ENCODE measurements at places on chromosomes 4 and X.

- no peak for DNase-seq
Measured at GRCh38 chr4:110371016-110371770, 104.8 kb upstream of the ENPEP start.

DNA sequence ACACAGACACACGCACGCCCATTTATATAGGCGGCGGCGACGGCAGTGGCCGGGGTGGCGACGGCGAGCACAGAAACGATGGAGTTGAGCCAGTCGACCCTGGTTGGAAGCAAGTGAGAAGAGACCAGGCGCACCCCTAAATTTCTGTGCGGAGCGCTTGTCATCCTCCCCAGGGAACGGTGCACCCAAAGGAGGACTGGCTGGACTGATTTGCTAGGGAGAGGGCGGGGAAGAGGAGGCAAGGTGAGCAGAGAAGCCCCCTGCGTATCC is 302 bp downstream of the NHS start:
- DNase-seq: no peak

DNA sequence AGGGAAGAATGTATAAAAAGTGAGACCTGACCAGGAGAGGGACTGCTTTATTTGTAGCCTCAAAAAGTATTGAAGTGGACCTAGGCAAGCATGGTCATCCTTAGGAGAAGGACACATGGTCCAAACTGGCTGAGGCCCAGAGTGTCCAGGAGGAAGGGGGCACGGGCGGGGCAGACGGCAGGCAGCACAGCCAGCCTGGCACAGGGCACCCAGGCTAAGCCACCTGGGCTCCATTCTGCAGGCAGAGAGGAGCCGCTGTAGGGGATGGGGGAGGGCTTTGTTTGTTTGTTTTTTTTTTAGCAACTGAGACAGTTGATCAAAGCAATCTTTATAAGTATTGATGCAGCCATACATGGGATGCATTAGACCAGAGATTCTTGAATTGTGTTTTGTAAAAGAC is 188.6 kb downstream of the PRDM5 start:
- DNase-seq: no peak

- no peak for DNase-seq
Measured at GRCh38 chr4:56305390-56305789, 81.9 kb downstream of the AASDH start.

- no peak for DNase-seq
Measured at GRCh38 chr4:153469031-153469430, 2.9 kb downstream of the TMEM131L start.

DNA sequence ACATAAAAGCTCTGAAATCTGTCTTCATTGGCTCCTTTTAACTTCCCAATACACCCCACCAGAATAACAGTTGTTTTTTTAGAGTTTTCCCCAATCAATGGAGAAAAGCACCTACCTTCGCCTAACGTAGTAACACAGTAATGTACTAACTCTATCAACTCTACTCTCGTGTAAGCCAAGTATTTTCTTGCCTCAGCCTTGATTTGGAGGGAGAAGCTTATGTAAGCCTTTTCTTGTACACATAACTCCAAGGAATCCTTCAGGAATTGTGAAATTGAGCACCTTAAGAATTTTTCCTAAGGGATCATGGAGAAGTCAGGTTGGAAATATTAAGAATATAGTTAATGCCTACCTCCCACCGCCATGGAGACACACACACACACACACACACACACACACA is 181.2 kb downstream of the RAPGEF2 start:
- no peak for DNase-seq

GRCh38 chrX:16594490-16594889 is 55.5 kb upstream of the S100G start:
- DNase-seq: no peak

DNA sequence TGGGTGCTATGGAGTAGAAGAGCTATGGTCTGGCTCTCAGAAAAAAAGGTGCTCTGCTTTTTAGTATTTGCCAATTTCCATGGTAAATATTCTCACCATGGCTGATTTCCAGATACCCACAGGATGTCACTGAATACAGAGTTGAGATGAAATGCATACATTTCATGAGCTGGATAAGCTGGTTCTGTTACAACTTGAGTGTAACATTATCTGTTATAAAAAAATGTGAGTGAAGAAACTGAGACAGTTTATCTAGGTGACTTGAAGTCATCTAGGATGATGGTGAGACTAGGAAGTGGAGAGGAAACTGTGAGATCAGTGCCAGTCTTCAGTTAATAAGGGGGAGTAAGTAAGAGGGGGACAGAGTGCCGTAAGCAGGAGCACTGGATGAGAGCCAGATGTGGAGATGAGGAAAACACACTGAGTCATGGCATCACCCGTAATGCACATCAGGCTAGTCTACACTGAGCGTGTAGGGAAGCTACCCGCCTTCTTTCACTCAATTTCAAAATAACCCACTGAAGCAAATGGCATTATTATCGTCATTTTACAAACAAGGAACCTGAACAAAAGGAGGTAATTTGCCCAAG is 5.0 kb downstream of the HPSE start:
- DNase-seq: no peak

GRCh38 chrX:13755254-13755653 is 20.7 kb downstream of the OFD1 start:
- DNase-seq: no peak

DNA sequence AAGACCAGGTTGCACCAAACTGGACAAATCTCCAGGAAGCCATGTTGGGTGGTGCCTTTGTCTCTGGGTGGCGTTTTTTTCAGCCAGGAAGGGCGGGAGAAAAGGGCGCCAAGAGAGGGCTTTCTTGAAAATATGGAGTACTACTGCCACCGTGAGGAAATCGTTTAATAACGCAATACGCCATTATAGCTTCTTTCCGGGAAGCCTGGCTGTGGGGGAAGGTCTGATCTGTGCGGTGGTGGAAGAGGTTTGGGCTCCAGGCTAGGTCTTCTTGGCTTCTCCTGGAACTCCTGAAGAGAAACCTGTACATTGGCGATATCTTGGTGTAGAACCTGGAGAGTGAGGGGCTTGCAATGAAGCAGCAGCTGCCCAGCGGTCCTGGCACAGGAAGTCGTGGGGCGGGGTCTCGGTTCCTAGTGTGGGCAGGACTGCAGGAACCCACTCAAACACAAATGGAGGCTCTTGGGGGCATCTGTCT is 202.7 kb downstream of the OR13H1 start:
- DNase-seq: no peak

GRCh38 chr4:103498161-103499070 is 221.4 kb downstream of the TACR3 start:
- no peak for DNase-seq

GRCh38 chr4:116925900-116926457 is 159.4 kb downstream of the TRAM1L1 start:
- DNase-seq: no peak

DNA sequence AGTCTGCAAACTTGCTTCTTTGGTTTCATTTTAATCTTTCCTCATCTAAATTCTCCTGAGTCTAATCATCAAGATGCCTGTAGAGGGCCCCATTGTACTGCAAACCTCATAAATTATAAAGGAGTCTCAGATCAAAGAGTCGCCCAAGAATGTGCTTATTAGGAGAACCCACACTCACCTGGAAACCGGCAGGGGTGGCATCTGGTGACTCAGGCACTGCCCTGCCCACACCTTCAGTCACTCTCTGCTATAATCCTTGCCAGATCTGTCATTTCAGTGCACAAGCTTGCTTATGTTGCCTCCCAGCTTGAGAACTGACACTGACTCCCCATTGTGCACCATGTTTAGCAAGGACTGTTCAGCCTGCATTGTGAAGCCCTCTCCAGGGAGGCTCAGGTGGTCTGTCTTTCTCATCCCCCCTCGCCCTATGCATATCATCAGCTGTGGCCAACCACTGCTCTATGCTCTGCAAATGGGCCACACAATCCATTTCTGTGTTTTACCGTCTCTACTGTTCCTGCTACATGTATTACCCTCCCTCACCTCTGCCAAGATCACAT is 12.4 kb downstream of the EPGN start:
- no peak for DNase-seq

DNA sequence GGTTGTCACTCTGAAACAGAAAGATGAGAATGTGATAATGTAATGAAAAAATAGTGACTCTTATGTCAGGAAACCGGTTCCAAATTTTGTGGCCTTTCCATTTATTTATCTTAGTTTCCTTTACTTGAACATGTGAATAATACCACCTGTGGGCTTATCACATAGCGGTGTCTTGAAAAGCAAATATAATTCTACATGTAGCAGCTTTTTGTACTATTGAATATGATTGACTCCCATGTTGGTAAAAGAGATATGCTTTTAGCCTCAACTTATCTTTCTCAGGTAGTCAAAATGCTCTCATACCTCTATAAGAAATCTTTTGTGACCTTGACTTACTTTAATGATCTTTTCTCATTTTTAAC is 12.0 kb downstream of the PRDM8 start:
- DNase-seq: no peak

All from effector CD8-positive, alpha-beta T cell (primary cell).